OCI-M1 (cell line): ENCODE measurements at places on chromosomes 7 and 10.

- no peak for DNase-seq
Observed at GRCh38 chr10:113566888-113567287, 14.0 kb downstream of the HABP2 start.

GRCh38 chr10:7738536-7739407 lies 35.7 kb downstream of the ITIH2 start:
- no peak for DNase-seq

DNA sequence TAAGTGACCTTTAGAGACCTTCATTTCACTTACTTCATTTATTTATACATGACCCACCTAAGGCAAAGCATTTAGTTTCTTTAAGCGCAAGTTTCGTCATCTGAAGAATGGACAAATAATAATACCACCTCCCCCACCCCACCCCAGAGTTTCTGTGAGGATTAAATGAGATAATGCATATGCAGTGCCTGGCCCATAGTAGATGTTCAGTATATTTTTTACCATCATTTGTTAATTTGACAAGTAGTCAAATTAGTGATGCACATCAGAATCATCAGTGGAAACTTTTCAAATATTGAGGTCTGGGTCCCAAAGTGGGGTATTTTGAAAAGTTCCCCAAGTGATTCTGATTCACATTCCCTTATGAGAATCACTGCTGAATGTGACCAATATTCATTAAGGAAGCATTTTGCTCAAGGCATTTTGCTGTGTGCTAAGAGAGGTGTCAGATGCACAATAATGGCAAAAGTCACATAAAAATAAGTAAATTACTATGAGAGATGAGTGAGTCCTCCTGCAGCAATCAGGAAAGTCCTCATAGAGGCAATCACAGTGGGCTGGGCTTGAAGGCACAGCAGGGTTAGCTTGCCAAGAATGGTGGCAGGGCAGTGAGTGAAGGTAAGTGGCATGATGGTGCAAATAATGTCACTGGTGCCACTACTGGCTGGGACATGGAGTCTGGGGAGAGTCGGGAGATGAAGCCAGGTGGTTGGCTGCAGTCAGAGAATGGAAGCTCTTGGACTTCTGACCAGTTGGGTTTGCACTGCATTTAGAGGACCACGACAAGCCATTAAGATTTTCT lies 244.1 kb downstream of the PTEN start:
- no peak for DNase-seq

- DNase-seq: no peak
Observed at GRCh38 chr10:74969530-74969929, 141.9 kb upstream of the SAMD8 start.

GRCh38 chr7:124783271-124783670 lies 17.7 kb upstream of the GPR37 start:
- no peak for DNase-seq

- no peak for DNase-seq
Observed at GRCh38 chr10:53356616-53357349, 584.2 kb upstream of the MBL2 start.

- peak; percentile 43 for DNase-seq
Observed at GRCh38 chr10:10699427-10699826, 318.2 kb upstream of the CELF2 start.

- no peak for DNase-seq
Observed at GRCh38 chr10:72762042-72762441, 70.1 kb downstream of the MCU start.

GRCh38 chr10:31207636-31208035 lies 111.4 kb upstream of the ZEB1 start:
- DNase-seq: no peak

DNA sequence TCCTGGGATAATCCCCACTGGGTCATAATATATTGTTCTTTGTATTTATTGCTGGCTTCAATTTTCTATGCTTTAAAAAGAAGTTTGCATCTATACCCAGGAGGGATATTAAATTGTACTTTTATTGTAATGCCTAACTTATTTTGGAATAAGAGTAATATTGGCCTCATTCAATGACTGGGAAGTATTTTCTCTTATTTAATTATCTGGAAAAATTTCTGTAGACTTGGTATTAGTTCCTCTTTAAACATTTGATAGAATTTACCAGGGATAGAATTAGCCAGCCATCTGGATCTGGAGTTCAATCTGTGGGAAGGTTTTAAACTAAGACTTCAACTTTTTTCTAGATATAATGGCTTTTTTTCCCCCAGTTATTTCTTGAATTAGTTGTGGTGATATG lies 115.2 kb upstream of the ZNF32 start:
- DNase-seq: no peak
